ENCODE measurements at places on chromosomes 7 and 10.

GRCh38 chr7:82507365-82507975 is 63.9 kb upstream of the CACNA2D1 start:
- no peak for DNase-seq

DNA sequence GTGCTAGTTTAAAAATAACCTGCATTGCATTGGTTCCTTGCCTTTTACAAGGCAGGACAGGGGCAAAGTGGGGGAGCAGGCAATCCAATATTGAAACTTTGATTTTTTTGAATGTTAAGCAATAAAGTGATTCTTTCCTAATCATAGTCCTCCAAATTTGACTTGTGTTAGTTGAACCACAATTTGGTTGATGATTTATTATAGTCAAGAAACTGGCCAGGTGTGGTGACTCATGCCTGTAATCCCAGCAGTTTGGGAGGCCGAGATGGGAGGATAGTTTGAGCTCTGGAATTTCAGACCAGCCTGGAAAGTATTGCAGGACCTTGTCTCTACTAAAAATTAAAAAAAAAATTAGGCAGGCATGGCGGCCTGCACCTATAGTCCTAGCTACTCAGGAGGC is 27.9 kb upstream of the ABLIM1 start:
- DNase-seq, result no peak

GRCh38 chr10:86958116-86958900 is at the start of gene SNCG:
SNCG (plus strand) TSS chr10:86958599; CDS start chr10:86958698, 99 bp downstream.
- DNase-seq, result no peak

- DNase-seq, result no peak
Observed at GRCh38 chr10:124320778-124321432, 97.8 kb downstream of the OAT start.

DNA sequence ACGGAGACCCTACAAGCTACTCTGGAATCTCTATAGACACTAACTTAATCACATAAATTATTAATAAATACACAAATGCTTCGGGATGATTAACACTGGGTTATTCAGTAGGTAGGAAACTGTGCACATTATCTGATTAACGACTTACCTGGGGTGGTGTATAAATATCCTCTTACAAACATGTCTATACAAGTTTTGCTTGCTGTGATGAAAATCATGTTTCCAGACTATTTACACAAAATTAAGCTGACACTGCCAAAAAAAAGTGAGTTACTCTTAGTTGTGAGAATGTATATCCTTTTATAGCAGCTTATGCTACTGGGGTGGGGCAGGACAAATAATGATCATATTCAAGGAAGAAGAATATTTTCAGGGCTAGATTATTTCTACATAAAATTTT is 314.6 kb downstream of the C7orf25 start:
- no peak for DNase-seq

GRCh38 chr10:118804262-118804773 is 49.5 kb upstream of the CACUL1 start:
- no peak for DNase-seq

- DNase-seq, result peak; percentile 94
Observed at GRCh38 chr7:7681191-7681935, 37.0 kb downstream of the RPA3 start.

- no peak for DNase-seq
Observed at GRCh38 chr10:95462740-95463667, 98.2 kb downstream of the SORBS1 start.

- DNase-seq, result no peak
Observed at GRCh38 chr10:69572159-69573055, 815 bp downstream of the NEUROG3 start.

DNA sequence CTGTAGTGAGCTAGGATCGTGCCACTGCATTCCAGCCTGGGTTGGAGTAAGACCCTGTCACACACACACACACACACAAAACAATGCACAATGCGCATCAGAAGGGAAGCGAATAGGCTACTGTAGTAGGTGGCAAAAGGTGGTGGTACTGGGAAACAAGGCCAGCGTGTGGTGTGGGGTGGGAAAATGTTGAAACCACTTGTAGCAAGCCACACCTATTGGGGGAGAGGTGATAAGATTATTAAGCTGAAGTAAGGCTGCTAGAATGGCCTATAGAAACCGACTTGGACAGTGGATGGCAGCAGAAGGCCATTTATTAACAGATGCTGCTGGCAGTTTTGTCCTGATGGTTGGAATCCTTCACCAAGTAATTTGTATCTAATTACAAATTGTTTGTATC is 7.2 kb upstream of the CHCHD1 start:
- DNase-seq, result peak; percentile 51

GRCh38 chr7:33730958-33731357 is 174.4 kb upstream of the BMPER start:
- no peak for DNase-seq

GRCh38 chr10:17109046-17109445 is 20.6 kb downstream of the CUBN start:
- DNase-seq, result no peak
